Stimulated activated CD4-positive, alpha-beta T cell treated with anti-CD3 and anti-CD28 coated beads, TNF-alpha, amount 100 ng/mL, for 4 hours (primary cell): ENCODE measurements at places on chromosomes 7 and 10.

GRCh38 chr7:149714910-149715471 is 58.4 kb downstream of the ZNF467 start:
- DNase-seq, result peak; percentile 28

GRCh38 chr7:24896031-24896501 is 83.9 kb downstream of the OSBPL3 start:
- no peak for DNase-seq

DNA sequence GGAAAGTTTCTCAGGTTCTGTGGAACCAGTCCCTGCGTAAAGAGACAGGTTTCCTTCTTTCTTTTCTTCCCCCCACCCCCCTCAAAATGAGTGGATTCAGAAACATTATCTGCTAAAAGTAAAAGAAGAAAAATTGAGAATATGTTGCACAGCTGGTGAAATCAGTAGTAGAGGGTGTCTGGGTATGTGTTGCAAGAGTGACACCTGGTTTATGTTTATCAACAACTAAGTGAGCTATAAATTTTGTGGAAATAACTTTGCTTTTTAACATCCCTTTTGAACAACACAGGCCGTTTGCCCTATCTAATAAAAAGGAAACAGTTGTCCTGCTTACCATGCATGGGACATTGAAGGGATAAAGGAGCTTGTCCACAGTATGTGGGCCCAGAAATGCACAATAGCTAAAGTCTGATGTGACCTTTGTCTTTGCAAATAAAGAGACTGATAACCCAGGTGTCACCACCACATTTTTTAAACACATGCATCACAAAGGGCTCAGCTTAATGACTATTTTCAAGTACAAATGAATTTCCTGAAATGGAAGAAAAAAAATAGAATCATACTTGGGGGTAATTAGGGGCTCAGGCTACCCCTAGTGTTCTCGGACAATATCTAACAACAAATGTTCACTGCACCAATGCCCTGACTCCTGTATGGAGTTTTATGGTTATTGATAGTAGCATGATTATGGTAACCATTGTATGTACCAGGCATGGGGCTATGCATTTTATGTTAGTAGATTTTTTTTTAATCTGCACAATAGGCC is 221.7 kb upstream of the TCF7L2 start:
- DNase-seq, result no peak

GRCh38 chr7:23967949-23968599 is 258.1 kb downstream of the STK31 start:
- no peak for DNase-seq

GRCh38 chr10:72258617-72259016 is 15.1 kb upstream of the DDIT4 start:
- no peak for DNase-seq

- DNase-seq, result no peak
Observed at GRCh38 chr10:324593-324992, 189.3 kb downstream of the ZMYND11 start.

GRCh38 chr7:146635205-146636032 is 518.8 kb downstream of the CNTNAP2 start:
- no peak for DNase-seq

GRCh38 chr7:149217570-149217969 is 21.9 kb upstream of the ZNF212 start:
- no peak for DNase-seq

DNA sequence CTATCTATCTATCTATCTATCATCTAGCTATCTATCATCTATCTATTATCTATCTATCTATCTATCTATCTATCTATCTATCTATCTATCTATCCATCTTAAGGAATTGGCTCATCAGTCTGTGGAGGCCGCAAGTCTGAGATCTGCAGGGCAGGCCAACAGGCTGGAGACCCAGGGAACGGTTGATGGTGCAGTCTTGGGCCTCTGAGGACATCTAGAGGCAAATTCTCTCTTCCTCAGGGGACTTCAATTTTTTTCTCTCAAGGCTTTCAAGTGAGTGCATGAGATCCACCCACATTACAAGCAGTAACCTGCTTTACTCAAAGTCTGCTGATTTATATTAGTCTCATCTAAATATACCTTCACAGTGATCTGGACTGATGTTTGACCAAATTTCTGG is 197.0 kb downstream of the GLRX3 start:
- DNase-seq, result no peak

DNA sequence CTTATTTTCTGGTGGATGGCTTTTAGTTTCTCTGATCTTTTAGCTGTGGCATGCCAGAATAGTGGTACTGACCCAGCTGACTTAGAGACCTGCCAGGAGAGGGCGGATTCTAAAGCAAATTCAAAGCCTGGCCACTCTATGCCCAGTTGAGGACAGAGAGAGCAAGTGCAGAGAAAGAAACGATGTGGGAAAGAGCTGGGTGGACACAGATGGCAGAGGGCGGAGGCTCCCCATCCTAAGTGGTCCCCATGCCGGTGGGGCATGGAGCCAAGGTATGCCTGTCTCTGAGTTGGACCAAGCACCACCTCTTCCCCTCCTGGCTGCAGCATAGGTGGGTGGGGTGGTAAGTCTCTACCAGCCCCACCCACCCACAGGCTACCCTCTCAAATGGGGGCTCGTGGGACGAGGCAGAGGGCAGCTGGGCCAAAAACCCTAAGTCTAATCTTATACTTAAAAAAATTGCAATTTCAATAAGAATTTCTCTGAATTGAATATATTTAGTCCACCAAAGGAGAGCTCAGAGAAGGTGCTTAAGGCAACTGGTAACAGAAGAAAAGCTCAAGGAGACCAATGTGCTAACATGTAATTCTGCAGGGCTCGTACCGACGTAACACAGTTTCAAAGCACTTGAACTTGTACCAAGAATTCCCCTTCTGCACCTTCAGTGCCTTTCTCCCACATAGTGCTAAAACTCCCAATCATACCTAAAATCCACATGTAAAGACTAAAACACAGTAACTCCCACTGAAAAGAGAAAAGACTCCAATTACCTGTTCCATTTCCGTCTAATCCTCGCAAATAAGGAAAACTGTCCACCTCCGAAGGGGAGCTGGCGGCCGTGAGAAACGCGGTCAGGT is 85.7 kb upstream of the NMT2 start:
- no peak for DNase-seq

- no peak for DNase-seq
Observed at GRCh38 chr10:112335111-112335867, 38.6 kb upstream of the ACSL5 start.

- DNase-seq, result no peak
Observed at GRCh38 chr7:6078548-6078947, 47.4 kb downstream of the ANKRD61 start.
